ENCODE measurements at places on chromosomes 12 and 14.

- DNase-seq: no peak
- H3K4me3 ChIP-seq: no peak overlapping the region
- no peaks in the 10 kb centered on the region for H3K4me1 ChIP-seq
- no peaks in the 10 kb centered on the region for H3K27me3 ChIP-seq
Measured at GRCh38 chr14:71497645-71498086, 434.6 kb upstream of the RGS6 start.

DNA sequence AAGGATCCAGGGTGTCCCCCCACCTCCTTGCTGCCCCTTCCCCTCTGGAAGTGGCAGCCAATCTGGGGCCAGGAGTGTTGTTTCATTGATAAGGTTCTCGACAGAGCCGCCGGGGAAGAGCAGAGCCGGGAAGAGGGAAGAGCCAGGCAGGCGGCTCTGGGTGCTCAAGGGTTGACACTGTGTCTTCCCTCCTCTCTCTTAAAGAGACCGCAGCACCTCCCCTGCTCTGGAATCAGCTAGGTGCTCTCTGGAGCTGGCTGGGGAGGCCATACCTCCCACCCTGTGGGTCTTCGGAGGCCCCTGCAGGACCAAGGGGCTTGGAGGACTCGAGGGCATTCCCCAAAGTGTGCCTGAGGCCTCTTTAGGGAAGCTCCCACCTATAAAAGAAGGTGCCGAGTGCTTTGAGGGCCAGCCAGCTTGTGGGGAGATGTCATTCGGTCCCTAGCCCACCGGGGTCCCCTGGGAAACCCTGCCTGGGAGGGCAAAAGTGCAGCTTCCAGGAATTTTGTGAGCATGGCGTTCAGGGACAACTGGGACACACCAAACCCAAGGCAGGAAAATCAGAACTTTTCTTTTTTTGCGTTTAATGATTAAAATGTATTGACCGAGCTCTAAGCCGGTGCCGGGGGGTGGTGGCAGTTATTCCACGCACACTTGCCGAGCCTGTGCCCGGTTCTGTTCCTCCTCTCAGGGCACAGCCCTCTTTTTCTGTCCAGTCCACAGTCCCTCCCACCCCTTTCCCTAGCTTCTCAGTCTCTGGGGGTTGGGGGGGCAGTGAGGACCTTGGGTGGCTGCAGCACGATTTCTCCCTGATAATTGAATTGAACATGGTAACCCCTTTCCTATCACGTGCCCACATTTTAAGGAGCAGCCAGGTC, 3.0 kb downstream of the SETD1B start:
- no peak for DNase-seq
- no peaks in the 10 kb centered on the region for H3K27me3 ChIP-seq
- H3K27ac ChIP-seq: no peak overlapping the region

DNA sequence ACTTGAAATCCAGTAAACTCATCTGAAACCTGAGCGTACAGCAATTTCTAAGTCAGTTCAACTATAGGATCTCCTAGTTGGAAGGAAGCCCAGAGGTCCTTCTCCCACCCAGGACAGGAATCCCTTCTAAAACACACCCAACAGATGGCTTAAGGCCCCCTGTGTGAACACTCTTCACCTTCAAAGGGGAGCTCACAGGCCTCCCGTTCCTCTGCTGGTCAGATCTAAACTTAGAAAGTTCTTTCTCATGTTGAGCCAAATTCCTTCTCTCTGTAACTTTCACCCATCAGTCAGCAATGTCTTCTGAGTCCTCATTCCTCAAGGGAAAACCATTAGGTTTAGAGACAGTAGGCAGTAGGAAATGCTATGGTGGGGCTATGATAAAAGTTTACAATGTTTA, 355.2 kb downstream of the PCNX1 start:
- no peaks in the 10 kb centered on the region for H3K36me3 ChIP-seq
- no peaks in the 10 kb centered on the region for H3K27me3 ChIP-seq
- no peak overlapping the region for H3K27ac ChIP-seq
- H3K4me3 ChIP-seq: no peak overlapping the region
- no peak for DNase-seq

GRCh38 chr12:86801439-86801838, 545.2 kb upstream of the MGAT4C start:
- DNase-seq: no peak
- H3K27me3 ChIP-seq: no peaks in the 10 kb centered on the region
- H3K4me3 ChIP-seq: no peak overlapping the region
- no peaks in the 10 kb centered on the region for H3K4me1 ChIP-seq
- no peaks in the 10 kb centered on the region for H3K36me3 ChIP-seq

GRCh38 chr12:109016016-109016415, 4.9 kb downstream of the SVOP start:
- no peak for DNase-seq
- no peak overlapping the region for H3K27ac ChIP-seq
- no peak overlapping the region for H3K4me3 ChIP-seq
- H3K4me1 ChIP-seq: no peaks in the 10 kb centered on the region
- H3K27me3 ChIP-seq: peaks cover 2% of the 10 kb centered on the region

GRCh38 chr12:111074559-111074958, 154.2 kb upstream of the MYL2 start:
- no peak for DNase-seq
- H3K4me1 ChIP-seq: peaks cover 2% of the 10 kb centered on the region
- H3K36me3 ChIP-seq: no peaks in the 10 kb centered on the region
- no peak overlapping the region for H3K4me3 ChIP-seq

- no peaks in the 10 kb centered on the region for H3K4me1 ChIP-seq
- H3K4me3 ChIP-seq: no peak overlapping the region
- no peaks in the 10 kb centered on the region for H3K36me3 ChIP-seq
Measured at GRCh38 chr12:121144416-121144914, 11.8 kb downstream of the P2RX7 start.

GRCh38 chr14:70652871-70653270, 11.2 kb downstream of the TTC9 start:
- no peak overlapping the region for H3K27ac ChIP-seq
- no peak overlapping the region for H3K4me3 ChIP-seq

- H3K4me1 ChIP-seq: no peaks in the 10 kb centered on the region
- no peak overlapping the region for H3K4me3 ChIP-seq
- H3K27me3 ChIP-seq: no peaks in the 10 kb centered on the region
- no peaks in the 10 kb centered on the region for H3K36me3 ChIP-seq
- no peak for DNase-seq
Measured at GRCh38 chr12:30046376-30046775, 262.6 kb upstream of the TMTC1 start.

GRCh38 chr12:132279184-132279889, 50.1 kb downstream of the GALNT9 start:
- H3K4me1 ChIP-seq: peaks cover 18% of the 10 kb centered on the region
- no peaks in the 10 kb centered on the region for H3K36me3 ChIP-seq
- no peak overlapping the region for H3K27ac ChIP-seq
- DNase-seq: no peak
- peaks cover 64% of the 10 kb centered on the region for H3K27me3 ChIP-seq

DNA sequence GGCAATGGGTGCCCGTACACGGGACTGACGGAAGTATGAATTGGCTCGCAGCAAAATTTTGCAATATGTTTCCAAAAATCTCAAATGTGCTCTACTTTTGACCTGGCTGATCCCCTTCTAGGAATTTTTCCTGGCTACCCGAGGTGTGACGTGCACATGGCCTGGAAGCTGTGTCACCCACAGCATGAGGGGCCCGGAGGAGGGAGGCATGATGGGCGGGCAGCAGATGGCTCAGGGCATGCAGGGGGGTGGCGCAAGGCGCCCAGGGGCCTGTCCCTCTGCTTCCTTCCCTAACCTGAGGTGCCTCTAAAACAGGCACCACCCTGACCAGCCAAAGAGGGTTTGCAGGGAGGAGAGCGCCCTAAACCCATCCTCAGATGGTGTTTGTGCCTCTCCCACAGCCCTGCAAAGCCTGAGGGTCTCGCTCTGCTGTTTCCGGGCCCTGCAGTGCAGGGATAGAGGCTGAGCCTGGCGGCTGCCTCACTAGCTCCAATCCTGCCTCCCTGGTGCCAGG, 6.7 kb downstream of the GPR132 start:
- H3K27me3 ChIP-seq: peaks cover 18% of the 10 kb centered on the region
- DNase-seq: no peak
- H3K4me3 ChIP-seq: no peak overlapping the region
- H3K27ac ChIP-seq: no peak overlapping the region
- H3K36me3 ChIP-seq: no peaks in the 10 kb centered on the region

DNA sequence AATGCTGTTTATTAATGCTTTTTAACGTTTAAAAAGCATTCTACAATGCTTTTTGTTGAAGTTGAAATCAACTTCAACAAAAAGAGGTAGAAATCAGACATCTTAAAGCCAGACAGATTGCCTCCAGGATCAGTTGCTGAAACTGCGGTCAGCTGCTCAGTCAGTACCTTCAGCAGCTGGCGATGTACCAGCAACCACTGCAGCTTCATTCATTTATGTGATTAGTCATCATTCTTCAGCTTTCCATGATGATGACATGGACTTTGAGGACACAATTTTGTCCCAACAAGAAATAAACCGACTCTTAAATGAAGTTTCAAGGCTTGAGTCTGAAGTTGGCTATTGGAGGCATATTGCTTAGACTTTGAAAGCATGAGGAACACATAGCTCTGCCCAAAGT, 31.5 kb upstream of the NUAK1 start:
- DNase-seq: no peak
- H3K27ac ChIP-seq: no peak overlapping the region
- H3K36me3 ChIP-seq: no peaks in the 10 kb centered on the region
- H3K27me3 ChIP-seq: no peaks in the 10 kb centered on the region

- no peaks in the 10 kb centered on the region for H3K4me1 ChIP-seq
- peaks cover 50% of the 10 kb centered on the region for H3K36me3 ChIP-seq
- peak overlapping the region; percentile 32 for H3K4me3 ChIP-seq
- no peak overlapping the region for H3K27ac ChIP-seq
- no peaks in the 10 kb centered on the region for H3K27me3 ChIP-seq
Measured at GRCh38 chr14:102907303-102907844, 15.1 kb upstream of the AMN start.

Measured in neuronal stem cell (in vitro differentiated cells).